Activated CD8-positive, alpha-beta T cell treated with anti-CD3 and anti-CD28 coated beads, Interleukin-2, amount 10 ng/mL, durations not matched to agents 7 days and 5 days (primary cell): ENCODE measurements at places on chromosomes 7 and 10.
A peak's percentile ranks its signal among the peaks of the same experiment; 100 is the strongest.

GRCh38 chr10:6313111-6313895, 110.6 kb downstream of the PFKFB3 start:
- DNase-seq: no peak

- DNase-seq: no peak
Measured at GRCh38 chr7:82154728-82155127, 288.8 kb downstream of the CACNA2D1 start.

GRCh38 chr7:121498816-121499215, 102.7 kb upstream of the FAM3C start:
- no peak for DNase-seq

DNA sequence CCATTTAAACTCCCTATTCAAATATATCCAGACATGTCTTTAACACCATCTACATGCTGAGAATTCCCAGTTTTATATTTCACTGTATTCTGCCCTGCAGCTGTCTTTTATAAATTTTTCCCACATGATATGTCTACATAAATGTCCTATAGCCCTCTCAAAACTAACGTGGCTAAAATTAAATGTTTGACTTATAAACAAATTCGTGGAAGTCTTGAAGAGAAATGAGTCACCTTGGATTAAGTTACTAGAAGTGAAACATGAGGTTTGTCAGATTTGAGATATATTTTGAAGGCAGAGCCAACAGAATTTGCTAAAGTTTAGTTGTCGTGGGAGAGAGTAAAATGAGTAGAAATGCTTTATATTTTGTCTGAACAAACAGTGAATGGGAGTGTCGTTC, 386.9 kb upstream of the CNTNAP2 start:
- DNase-seq: no peak

DNA sequence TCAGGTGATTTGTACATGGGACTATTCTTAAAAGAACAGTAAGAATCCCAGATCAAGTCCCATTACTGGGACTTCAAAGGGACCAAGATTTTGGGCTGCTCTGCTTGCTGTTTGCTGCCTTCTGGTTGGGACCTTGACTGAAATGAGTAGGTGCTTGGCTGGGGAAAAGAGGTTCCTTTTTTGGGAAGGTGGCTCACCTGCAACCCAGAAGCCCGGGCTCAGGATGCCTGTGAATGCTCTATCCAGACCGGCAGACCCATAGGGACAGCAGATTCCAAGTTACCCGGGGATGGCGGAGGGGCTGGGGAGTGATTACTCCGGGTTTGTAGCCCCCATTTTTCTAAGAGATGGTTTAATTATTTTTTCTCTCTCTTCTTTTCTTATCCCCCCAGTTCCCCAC, 104.0 kb downstream of the CPXM2 start:
- no peak for DNase-seq

GRCh38 chr7:786472-787255, 45.6 kb upstream of the SUN1 start:
- DNase-seq: peak; percentile 69

GRCh38 chr7:103766660-103767059, 222.8 kb downstream of the RELN start:
- no peak for DNase-seq

GRCh38 chr10:27225642-27226257, 14.8 kb downstream of the ACBD5 start:
- DNase-seq: peak; percentile 59

- DNase-seq: no peak
Measured at GRCh38 chr7:153413540-153414287, 638.5 kb upstream of the DPP6 start.

DNA sequence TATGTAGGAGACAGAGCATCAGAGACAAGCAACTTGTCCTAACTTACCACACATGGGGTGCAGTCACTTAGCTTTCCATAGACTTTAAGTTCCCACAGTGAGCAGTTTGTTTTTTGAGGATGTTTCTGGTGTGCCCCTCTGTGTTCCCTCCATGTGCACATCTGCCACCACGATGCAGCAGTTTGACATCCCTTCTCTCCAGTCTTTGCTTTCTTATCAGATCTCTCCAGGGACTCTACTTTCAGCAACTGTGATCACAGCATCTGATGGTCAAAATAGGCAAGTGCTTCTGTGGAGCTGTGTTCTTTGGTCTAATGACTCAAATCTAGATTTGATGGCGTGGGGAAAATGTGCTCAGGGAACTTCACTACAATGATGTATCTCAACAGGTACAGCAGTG, 96.5 kb upstream of the NAMPT start:
- no peak for DNase-seq

- DNase-seq: peak; percentile 41
Measured at GRCh38 chr7:105209870-105210269, 178.9 kb downstream of the SRPK2 start.

DNA sequence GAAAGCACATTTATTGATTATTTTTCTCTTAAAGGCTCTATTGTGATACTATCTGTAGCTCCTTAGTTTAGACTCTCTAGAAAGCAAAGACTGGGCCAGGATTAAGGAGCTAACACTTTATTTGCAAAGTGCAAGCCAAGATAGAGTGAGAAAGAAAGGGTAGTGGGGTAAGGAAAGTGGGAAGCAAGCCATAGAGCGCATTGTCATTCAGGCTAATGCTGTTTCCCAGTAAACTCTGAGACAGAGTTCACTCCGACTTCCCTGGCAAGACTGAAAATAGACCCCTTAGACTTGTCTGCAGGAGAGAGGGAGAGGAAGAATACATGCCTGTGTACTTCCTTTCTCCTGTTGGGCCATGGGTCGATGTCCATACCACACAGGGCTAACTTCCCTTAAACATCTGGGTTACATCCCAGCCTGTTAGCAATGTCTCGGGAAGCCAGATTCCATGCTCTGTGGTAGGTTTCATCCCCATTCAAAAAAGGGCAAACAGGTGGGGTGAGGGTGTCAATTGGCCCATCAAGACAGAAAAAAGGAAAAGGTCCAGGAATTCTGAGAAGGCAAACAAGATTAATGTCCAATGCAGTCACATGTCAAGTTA, 875.8 kb upstream of the CELF2 start:
- no peak for DNase-seq

- DNase-seq: no peak
Measured at GRCh38 chr7:95675016-95675415, 78.7 kb upstream of the PDK4 start.

GRCh38 chr10:6005856-6006395, 28.6 kb upstream of the IL15RA start:
- peak; percentile 12 for DNase-seq

DNA sequence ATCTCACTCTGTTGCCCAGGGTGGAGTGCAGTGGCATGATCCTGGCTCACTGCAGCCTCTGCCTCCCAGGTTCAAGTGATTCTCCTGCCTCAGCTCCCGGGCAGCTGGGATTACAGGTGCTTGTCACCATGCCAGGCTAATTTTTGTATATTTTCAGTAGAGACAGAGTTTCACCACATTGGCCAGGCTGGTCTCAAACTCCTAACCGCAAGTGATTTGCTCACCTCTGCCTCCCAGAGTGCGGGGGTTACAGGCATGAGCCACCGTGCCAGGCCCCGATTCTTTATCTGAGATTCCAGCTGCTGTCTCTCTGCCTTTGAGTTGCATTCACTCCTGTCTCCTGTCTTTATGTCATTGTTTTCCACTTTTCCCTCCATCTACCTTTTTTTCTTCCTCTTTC, 168.7 kb downstream of the TMEM178B start:
- DNase-seq: no peak

DNA sequence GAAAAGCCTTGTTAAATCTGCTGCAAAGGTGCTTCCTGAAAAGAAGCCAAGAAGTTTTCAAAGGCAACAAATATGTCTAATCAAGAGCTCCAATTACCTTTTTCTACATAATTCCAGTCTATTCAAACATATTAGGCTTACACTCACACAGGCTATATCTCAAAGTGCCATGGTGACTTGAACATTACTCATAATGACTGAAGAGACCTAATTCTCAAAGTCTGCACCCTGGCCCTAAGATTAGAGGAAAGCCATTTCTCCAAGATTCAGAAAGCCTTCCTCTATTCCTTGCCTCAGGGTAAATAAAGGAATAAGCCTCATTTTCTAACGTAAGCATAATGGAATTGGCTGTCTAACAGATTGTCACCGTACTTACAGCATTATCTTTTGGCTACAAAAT, 78.3 kb upstream of the THSD7A start:
- no peak for DNase-seq

DNA sequence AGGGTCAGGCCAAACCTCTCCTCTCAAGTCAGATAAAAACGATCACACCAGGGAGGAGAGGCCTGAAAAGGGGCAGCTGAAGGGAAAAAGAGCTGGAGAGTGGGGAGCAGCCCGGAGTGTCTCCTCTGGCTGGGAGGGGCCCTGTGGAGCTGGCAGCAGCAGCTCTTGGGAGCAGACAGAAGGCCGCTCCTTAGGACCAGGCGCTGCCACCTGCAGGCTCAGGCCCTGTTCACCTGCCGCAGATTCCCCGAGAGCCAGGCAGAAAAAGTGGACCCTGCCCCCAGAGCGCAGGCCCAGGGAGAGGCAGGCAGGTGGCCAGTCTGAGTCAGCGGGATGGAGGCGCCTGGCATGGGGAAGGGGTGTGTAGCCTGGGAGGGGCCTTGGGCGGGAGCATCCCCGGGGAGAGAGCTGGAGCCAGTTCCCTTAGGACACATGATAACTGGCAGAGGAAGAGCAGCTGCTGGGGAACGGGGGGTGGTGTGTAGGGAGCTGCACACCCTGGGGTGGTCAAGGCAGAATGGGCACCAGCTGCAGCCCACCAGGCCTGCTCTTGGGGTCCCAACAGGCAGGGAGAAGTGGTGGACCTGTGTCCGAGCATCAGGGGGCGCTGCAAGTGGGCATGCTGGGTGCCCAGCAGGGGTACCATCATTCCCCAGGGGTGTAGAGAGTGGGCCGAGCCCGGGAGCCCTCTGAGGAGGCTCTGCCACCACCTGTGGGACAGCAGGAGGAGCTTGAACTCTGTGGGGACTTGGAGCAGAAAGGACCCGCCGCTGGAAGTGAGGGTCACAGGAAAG, 177.2 kb upstream of the RHEB start:
- no peak for DNase-seq

GRCh38 chr7:129103561-129104324, 40.8 kb upstream of the TSPAN33 start:
- DNase-seq: no peak

- no peak for DNase-seq
Measured at GRCh38 chr10:72353965-72354355, 759 bp downstream of the DNAJB12 start.

DNA sequence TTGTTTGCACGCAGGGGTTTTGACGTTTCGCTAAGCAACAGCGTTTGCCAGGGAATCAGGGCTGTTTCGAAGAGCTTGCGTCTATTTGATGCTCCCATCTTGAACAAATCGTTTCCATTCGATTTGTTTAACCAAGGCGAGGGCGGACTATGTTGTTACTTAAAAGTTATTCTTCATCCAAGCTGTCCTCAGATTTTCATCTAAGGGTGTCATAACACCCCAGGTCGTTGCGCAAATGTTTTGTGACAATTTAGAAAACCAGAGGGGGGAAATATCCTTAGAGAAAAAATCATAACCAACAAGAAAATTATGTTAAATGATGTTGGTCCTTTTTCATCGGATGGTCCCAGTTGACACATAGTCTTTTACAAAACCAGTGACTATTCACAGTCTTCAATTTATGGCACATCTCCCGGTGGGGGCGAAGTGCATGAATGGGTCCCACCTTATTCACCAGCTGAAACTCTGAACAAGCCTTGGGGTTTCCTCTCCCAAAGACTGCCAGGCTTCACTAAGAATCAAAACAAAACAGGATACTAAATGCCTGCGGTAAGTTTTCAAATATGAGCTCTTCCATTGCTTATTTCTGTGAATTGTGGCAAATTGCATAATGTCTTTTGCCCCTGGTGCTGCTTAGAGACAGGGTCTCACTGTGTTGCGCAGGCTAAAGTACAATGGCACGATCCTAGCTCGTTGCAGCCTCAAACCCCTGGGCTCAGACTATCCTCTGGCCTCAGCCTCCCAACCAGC, 109.9 kb downstream of the REEP3 start:
- no peak for DNase-seq

DNA sequence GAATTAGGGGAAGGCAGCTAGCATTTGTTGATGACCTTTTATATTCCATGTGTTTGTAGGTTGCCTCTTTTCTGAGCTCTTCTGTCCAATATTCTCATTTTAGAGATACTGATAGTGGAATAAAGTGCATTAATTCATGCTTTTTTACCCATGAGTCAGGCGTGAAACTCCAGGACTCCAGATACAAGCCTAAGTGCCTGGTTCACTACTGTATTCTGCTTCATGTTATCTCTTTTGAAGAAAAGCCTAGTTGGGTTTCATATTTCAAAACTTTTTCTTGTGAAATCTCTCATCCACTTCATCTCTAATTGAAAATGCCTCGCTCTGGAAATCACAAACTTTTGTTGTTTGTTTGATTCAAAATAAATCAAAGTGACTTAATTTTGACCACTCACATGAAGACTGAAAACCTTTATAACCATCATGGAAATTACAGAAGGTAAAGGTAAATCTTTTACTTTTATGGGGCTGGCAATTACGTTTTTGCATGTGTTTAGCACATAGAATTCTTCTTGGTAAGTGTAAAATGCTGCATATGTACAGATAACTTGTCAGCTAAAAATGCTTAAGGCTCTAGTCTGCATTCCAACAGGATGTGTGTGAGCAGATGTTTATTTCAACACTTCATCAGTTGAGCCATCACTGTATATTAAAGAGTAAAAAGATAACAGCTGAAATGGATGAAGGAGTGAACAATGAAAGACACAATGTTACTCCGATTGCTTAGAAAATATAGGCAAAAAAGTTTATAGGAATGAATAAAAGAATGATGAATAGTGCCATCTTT, 961.8 kb upstream of the CELF2 start:
- DNase-seq: no peak

GRCh38 chr10:127989481-127990012, 82.6 kb downstream of the PTPRE start:
- DNase-seq: no peak

- DNase-seq: no peak
Measured at GRCh38 chr7:92639966-92640365, 49.8 kb upstream of the FAM133B start.

DNA sequence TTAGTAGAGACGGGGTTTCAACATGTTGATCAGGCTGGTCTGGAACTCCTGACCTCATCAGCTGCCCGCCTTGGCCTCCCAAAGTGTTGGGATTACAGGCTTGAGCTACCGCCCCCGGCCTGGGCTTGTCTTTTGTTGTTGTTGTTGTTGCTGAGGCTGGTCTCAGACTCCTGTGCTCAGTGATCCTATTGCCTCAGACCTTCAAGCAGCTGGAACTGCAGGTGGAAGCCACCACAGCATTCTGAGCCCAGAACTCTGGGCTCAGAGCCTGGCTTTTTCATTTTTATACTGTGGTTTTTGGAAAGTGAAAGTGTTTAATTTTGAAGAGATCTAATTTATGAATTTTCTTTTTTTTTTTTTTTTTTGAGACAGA, 16.2 kb upstream of the DNAJB6 start:
- DNase-seq: no peak
